ENCODE measurements at places on chromosomes 4 and X.

DNA sequence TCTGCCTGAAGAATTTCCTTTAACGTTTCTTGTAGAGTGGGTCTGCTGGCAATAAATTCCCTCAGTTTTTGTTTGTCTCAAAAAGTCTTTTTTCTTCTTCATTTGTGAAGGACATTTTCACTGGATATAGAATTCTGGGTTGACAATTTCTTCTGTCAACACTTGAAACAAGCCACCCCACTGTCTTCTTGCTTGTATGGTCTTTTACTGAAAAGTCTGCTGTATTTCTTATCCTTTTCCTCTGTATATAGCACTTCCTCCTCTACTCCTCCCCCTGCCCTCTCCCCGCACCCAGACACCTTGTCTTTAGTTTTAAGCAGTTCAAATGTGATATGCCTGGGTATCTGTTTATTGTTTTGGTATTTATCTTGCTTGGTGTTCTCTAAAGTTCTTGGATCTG lies 23.3 kb downstream of the SLC9A7 start:
- no peak for DNase-seq

GRCh38 chr4:26281881-26282280 lies 38.9 kb upstream of the RBPJ start:
- DNase-seq: no peak

GRCh38 chr4:2433609-2434350 lies 15.0 kb downstream of the CFAP99 start:
- DNase-seq: no peak

GRCh38 chr4:40607221-40607620 lies 22.4 kb downstream of the RBM47 start:
- DNase-seq: no peak

DNA sequence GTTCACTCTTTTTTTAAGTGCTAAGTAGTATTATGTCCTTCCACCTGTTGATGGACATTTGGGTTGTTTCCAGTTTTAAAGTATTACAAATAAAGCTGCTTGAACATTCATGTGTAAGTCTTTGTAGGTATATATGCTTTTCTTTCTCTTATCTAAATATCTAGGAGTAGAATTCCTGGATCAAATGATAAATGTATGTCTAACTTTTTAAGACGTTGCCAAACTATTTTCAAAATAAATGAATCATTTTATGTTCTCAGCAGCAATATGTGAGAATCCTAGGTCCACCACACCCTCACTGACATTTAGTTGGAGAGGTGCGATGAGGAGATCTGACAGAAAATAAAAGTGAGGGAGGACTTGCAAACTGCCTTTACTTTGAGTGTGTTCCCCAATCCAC lies 291.7 kb upstream of the UGT8 start:
- DNase-seq: no peak
